Aorta (tissue), 5 donors: ENCODE measurements at places on chromosomes 5 and 9.

- no peak for DNase-seq
These were observed 15.5 kb upstream of the PAIP1 start for GRCh38 chr5:43572357-43572756.

DNA sequence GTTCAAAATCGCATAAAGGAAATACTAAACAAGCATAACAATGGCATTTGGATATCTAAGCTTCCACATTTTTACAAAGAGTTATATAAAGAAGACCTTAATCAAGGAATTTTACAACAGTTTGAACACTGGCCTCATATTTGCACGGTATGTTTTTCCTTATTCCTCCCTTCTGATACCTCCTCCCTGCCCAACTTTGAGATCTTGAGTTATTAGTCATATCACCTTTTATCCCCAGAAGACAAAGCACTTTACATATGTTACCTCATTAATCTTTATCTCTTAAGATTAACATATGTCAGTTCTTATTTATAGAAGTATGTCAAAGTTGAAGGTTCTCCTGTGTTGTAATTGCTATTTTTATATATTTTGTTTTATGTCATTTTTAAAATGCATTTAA, 29.8 kb downstream of the TDRD7 start:
- no peak for DNase-seq

- no peak for DNase-seq
These were observed 460.8 kb downstream of the MTRR start for GRCh38 chr5:8329773-8330172.

GRCh38 chr5:104977529-104977928, 1414.9 kb upstream of the NUDT12 start:
- DNase-seq = no peak

DNA sequence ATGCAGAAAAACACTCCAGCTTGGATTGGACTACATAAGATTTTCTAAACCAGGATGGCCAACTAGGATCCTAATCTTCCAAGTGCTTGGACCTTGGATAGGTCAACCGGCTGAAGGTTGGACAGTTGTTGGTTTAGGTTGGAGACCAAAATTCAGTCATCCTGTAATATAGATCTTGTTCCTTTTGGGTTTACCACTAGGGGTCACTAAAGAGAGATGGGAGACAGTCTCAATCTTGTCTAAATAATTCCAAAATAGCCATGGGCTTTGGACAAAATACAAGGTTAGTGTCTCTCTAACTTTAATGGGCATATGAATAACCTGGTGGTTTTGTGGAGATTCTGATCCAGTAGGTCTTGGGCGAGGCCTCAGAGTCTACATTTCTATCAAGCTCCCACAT, 148.7 kb upstream of the ERCC6L2 start:
- no peak for DNase-seq

DNA sequence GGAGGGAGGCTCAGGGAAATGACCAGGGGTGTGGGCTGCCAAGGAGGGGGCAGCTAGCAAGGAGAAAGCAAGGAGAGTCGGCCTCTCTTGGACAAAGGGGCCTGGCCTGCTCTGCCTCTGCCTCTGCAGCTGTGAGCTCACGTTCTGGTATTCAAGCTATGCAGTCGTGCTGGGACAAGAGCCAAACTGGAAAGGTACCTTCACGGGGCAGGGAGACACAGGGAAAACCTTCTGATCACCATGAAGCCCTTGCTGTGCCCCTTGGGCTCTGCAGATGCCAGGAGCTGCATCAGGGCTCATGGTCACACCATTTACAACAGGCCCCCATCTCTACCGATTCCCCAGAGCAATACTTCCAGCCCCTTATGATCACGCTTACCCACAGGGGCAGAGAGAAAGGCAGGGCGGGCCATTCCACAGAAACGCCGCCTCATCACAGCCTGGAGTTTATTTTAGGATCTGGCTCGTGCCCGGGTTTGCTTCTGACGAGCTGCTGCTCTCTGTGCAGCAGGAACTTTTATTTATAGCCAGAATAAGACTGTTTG, 63.2 kb downstream of the PRRT1B start:
- DNase-seq = peak; percentile 85

GRCh38 chr9:114450181-114450580, 55.1 kb downstream of the WHRN start:
- DNase-seq = no peak

GRCh38 chr5:96928931-96929708, 6.8 kb upstream of the LNPEP start:
- no peak for DNase-seq

DNA sequence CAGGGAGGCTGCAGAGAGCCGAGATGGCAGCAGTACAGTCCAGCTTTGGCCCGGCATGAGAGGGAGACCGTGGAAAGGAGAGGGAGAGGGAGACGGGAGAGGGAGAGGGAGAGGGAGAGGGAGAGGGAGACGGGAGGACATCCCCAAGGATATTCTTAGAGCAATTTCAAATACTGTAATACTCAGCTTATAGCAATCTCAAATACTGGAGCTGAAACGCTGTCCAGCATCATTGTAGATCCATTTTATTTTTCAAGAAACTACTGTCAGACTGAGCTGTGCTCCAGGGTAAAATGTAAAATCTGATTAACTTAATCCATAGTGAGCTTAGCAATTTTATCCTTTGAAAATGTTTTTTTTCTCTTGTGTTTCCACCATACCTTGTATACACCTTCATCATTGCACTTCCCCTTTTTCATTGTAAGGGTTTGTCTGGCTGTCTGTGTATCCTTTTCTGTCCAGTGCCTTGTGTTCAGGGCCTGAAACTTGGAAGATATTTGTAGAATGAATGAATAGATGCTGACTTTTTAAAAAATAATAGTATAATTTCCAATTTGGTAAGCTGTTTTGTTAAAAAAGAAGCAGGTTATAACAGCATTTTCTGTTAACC, 64.0 kb upstream of the LRRC70 start:
- DNase-seq = no peak

GRCh38 chr5:164555809-164556208, 1050.4 kb downstream of the MAT2B start:
- DNase-seq = no peak

DNA sequence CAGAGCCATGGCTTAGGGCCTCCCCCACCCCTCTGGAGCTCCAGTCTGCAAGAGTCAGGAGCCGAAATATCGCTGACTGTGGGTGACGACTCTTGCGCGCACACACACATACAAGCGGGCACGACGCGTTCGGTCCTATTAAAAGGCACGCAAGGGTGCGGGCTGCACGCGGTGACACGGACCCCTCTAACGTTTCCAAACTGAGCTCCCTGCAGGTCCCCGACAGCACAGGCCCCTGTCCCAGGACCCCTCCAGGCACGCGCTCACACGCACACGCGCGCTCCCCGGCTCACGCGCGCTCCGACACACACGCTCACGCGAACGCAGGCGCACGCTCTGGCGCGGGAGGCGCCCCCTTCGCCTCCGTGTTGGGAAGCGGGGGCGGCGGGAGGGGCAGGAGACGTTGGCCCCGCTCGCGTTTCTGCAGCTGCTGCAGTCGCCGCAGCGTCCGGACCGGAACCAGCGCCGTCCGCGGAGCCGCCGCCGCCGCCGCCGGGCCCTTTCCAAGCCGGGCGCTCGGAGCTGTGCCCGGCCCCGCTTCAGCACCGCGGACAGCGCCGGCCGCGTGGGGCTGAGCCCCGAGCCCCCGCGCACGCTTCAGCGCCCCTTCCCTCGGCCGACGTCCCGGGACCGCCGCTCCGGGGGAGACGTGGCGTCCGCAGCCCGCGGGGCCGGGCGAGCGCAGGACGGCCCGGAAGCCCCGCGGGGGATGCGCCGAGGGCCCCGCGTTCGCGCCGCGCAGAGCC, at the start of gene GRIN1:
TSS of gene GRIN1 (plus strand) at position 433 of the 746 bp plus-strand sequence. CDS start 333 bp downstream, outside the sequence.
- DNase-seq = no peak

DNA sequence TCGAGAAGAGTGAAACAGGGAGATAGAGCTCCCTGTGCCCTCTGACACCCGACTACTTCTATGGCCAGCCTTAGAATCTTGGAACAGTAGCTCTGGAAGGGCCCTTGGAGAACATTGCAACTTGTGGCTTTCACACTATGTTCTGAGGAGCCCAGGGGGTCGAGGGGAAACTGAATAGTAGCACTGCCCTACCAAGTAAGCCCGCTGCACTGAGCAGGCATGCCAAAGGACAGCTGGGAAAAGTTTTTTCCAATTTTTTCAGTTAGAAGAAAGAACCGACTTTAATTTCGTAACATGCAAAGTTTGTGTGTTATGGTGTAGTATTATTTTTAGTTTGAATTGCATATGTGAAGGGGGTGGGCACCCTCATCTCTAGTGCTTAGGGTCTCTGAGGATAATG, 10.9 kb downstream of the SMIM3 start:
- no peak for DNase-seq
